ENCODE measurements at places on chromosomes 16 and 17. TPM values are rescaled to one million over a fixed set of nuclear protein-coding genes. Genes with fewer than 3 reads are reported as not detected.

Gene SLC22A31
- total RNA-seq = 0.50 TPM

Gene KRT12
- not detected for total RNA-seq

Gene BAHCC1
- 12.4 TPM for total RNA-seq

Gene HSD17B1
- total RNA-seq = 2.0 TPM

Gene C1QTNF8
- 0.13 TPM for total RNA-seq

Gene ULK2
- total RNA-seq = 20.1 TPM

Gene PLCD3
- 39.2 TPM for total RNA-seq

All from smooth muscle cell of the pulmonary artery (primary cell).